Cortex of kidney (tissue), 1 donor: ENCODE measurements at places on chromosomes 12 and 14.

GRCh38 chr12:53051881-53052412, 2.1 kb downstream of the TNS2 start:
- no peak for DNase-seq

- no peak for DNase-seq
Measured at GRCh38 chr14:75773046-75773445, 112.0 kb downstream of the TTLL5 start.

- no peak for DNase-seq
Measured at GRCh38 chr12:104704224-104704779, 247.6 kb downstream of the CHST11 start.

- DNase-seq, result no peak
Measured at GRCh38 chr12:6839482-6840201, 1.1 kb upstream of the GNB3 start.

- no peak for DNase-seq
Measured at GRCh38 chr14:23319746-23320583, 1.3 kb upstream of the PABPN1 start.

DNA sequence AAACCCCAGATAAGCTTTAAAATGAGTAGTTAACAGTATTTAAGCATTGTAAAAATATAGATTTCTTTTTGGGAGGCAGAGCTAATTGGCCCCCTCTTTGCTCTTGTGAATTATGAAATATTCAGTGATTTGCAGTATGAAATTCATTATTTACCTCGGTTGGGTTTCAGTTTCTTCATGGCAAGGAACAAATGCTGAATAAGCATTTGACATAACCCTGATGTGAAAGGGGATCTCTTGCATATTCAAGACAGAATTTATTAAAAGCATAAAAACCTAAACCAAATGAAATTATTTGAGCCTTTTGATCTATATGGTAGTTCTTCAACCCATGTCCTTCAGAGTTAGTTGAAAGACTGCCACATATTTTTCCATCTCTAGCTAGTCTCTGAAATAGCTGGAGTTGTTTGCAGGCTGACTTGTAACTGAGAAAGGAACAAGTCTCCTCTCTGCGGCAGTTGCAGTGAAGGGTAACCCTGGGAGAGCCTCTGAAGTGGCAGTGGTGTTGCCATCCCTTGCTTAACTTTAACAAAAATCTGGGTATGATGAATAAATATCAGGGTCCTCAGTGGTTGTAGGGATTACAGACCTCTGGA, 690 bp downstream of the AKAP6 start:
- no peak for DNase-seq
